ENCODE measurements at places on chromosomes 4 and X.

GRCh38 chrX:153450949-153451277 is 5.1 kb upstream of the TREX2 start:
- DNase-seq = no peak

DNA sequence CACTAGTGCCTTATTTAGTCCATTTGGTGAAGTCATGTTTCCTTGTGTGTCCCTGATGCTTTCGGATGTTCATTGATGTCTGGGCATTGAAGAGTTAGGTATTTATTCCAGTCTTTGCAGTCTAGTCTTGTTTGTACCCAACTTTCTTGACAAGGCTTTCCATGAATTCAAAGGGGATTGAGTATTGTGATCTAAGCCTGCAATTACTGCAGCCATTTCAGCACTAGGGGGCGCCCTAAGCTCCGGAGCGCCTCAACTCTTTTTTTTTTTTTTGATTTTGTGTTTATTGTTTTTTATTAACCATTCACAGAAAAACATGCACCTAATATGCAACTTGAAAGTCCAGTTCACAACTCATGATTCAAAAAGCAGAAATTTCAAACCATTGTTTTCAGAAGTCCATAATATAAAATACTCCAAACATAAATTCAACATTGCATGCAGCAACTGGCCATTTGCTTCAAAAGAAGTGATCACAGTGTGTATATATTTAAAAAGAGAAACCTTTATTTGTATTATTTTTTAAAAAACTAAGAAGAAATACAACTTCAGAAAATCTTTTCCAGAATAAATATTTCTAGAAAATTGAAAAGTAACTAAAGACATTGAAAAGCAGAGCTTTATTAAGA is 59.2 kb downstream of the PTPN13 start:
- DNase-seq = no peak

DNA sequence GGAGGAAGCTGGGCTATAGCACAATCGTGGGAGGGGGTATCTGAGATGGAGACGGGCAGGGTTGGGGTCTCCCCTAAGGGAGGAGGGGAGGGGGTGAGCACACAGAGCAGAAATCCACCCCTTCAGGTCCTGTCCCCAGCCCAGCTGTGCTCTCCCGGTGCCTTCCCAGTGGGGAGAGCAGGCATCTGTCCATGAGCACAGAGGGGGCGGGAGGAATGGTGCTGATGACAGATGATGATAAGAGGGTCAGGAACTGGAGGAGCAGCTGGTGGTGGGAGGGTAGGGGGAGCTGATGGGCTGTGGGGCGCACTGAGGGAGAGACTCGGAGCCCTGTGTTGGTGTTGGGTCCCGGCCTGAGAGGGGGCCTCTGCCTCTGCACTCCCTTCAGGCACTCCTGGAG is 8.6 kb downstream of the ATP2B3 start:
- no peak for DNase-seq

- DNase-seq = no peak
These were observed 490 bp downstream of the RWDD4 start for GRCh38 chr4:183658362-183659028.

GRCh38 chr4:148225639-148226038 is 216.6 kb downstream of the NR3C2 start:
- DNase-seq = no peak

- no peak for DNase-seq
These were observed 38.6 kb upstream of the HMX1 start for GRCh38 chr4:8910100-8910821.

DNA sequence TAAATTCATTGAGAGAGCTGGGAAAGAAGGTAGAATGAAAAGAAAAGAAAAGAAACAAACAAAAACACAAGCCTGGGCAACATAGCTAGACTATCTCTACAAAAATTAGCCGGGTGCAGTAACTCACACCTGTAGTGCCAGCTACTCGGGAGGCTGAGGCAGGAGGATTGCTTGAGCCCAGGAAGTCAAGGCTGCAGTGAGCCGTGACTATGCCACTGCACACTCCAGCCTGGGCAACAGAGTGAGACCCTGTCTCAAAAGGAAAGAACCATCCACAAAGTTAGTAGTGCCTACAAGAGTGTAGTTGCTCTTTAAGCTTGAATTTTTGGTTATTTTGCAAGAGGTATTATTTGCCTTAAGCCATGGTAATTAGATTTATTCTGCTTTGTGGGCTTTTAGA is 157.7 kb downstream of the CBR4 start:
- DNase-seq = no peak

- no peak for DNase-seq
These were observed 153.7 kb downstream of the ATOH1 start for GRCh38 chr4:93982255-93982654.

DNA sequence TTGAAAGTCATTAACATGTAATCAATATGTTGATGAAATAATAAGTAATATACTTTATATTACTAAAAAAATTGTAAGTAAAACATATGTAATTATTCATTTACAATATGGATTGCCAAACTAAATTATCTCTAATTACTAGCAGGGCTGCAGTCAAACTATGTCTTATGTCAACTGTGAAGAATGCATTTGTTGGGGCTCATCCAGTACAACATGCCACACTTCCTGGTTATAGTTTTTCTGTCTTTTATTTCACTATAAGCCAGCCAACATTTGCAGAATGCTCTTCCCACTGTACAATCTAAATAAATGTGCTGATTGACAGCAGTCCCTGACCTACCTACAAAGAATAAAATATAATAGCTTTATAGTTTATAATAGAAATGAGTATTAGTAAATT is 975.4 kb upstream of the NDST4 start:
- no peak for DNase-seq

DNA sequence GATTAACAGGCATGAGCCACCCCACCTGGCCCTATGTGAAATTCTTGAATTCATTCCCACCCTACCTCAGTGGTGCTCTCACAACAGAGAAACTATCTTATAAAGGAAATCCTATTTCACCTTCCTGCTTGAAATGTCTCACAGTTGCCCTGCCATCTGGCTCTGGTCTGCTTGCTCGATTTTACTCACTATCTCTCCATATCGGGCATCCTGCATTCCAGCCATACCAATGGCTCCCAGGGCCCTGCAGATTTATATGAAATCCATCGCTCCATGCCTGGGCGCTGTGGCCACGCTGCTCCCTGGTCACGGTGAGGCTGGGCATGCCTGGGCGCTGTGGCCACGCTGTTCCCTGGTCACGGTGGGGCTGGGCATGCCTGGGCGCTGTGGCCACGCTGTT is 15.8 kb downstream of the SORBS2 start:
- no peak for DNase-seq

Measured in activated T-helper 1 cell treated with anti-CD3 and anti-CD28 coated beads, Interleukin-2, amount 50 U/mL, for 16 hours (primary cell).